Stimulated activated CD4-positive, alpha-beta T cell treated with anti-CD3 and anti-CD28 coated beads, Interleukin-12 subunit alpha, Interleukin-12 subunit beta, amount 100 ng/mL, for 24 hours (primary cell): ENCODE measurements at places on chromosomes 16 and 17.

- no peak for DNase-seq
These were observed 22.8 kb upstream of the PHKG2 start for GRCh38 chr16:30725418-30725792.

DNA sequence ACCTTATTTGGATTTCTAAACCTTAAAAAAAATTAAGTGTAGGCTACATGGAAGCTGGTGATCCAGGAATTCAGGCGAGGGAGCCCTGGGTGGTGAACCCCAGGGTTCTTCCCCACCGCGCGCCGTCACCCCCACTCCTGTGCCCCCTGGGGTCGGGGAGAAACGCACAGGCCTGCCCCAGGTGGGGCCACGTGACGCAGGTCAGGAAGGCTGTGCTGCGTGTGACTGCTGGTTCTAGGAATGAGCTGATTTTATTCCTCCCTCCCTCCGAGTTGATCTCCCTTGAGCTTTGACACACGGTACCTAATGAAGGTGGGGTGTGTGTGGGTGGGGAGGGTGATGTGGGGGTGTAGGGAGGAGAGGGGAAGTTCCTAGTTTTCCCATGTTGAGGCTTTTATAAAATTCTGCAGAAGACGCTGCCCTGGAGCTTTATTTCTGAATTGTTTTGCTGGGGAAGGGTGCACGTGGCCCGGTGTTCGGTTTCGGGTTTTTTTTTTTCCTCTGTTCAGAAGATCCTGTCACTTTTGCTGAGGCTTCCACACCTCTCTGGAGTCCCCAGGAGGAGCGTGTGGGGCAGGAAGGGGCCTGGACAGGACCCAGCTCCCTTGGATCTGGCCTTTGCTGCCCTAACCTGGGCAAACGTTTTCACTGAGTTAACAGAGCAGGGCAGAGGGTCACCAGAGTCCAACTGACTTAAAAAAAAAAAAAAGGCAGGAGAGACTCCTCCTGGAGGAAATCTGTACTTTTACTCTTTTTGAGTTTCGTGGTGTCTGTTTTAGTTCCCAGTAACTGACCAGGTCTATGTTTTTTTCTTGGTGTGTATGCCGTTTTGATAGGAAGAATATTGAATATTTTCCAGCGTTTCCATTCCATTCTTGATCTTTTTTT lies 55.8 kb upstream of the GSE1 start:
- no peak for DNase-seq

DNA sequence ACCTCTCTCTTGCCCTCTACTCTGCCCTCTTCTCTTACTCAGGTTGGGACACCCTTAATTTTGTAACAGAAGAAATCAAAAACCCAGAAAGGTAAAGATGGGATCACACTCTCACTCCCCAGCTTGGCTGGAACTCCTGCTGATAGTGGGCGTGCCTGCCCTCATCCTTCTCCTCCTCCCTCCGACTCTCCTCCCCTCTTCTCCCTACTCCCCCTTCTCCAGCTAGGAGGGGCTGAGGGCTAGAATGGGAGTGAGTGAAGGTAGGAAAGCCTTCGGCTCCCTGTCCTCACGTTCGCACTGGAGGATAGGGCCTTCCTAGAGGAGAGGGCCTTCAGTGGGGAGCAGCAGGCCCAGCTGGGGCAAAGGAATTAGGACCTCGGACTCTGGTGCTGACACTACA lies 20.3 kb downstream of the SLC7A6OS start:
- DNase-seq: no peak

GRCh38 chr17:32303781-32304288 lies 38.1 kb downstream of the C17orf75 start:
- no peak for DNase-seq

- no peak for DNase-seq
These were observed 4.6 kb downstream of the CNGB1 start for GRCh38 chr16:57966204-57966771.

DNA sequence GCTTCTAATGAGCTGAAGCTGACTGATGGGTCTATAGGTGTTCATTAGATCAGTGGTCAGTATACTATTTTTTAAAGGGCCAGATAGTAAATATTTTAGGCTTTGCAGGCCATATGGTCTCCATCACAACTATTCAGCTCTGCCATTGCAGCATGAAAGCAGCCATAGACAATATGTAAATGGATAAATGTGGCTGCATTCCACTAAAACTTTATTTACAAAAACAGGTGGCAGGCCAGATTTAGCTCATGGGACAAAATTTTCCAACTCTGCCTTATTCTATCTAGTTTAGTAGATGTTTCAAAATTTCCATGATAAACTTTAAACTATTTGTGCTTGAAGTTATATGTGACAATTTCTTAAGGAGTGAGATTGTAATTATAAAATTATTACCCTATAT lies 339.3 kb downstream of the ABCC12 start:
- DNase-seq: no peak

DNA sequence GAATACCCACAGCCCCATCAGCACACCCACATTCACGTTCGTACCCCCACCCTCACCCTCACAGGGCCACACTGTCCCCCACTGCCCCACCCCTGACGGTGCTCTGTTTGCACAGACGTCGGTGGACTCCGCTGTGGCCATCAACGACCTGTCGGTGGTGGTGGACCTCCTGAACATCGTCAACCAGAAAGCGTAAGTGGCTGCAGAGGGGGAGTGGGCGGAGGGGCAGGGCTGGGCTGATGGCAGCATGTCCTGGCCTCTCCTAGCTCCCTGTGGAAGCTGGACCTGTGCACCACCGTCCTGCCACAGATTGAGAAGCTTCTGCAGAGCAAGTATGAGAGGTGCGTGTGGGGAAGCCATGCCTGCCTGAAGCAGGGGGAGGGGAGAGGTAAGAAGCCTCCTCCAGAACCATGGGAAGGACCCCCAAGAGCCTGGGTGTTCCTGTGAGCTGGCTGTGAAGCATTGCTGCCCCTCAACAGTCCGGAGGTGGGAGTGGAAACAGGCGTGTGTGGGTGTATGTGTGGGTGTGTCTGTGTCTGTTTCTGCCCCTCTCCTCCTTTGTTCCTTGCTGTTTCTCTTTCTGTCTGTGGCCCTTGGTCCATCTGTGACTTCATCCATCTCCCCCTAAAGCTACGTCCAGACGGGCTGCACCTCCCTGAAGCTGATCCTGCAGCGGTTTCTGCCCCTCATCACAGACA lies 20.3 kb downstream of the KATNB1 start:
- DNase-seq: no peak

DNA sequence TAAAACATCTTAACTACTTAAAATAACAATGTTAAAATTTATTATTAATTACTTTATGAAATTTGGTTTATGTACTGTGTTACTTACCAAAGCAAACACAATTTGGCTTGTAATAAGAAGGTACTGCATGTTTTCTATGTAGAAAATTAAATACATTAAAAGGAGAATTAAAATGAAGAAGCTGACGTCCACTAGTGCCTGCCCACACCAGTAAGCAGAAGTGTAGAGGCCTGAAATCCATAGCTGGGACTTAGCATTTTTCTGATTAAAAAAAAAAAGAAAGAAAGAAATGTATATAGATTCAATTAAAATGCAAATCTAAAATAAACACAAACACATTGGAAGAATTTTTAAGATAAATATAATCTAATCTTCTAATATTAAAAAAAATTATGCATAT lies 35.8 kb upstream of the ABCA9 start:
- no peak for DNase-seq

GRCh38 chr17:35726953-35727460 lies 4.4 kb upstream of the RASL10B start:
- no peak for DNase-seq

- DNase-seq: no peak
These were observed 841 bp downstream of the ALOXE3 start for GRCh38 chr17:8117367-8117979.

DNA sequence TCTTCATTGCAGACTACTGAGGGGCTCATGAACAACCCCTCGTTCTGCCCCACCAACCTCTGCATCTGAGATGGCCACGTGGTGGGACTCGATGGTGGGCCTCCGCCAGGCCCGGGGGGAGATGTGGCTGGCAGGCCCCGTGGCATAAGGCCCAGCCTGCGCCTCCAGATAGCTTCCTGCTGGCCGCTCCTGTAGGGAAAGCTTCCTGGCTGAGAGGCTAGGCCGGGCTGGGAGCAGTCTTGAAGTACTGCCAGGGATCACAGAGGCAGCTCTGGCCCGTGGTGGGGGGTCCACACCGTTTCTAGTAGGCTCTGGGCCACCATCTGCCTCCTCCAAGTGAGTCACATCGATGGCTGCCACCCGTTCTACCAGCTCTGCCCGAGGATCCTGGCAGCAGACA lies 7.6 kb downstream of the CAMKK1 start:
- DNase-seq: no peak

- DNase-seq: no peak
These were observed 46.4 kb upstream of the SDK2 start for GRCh38 chr17:73690676-73691075.

- no peak for DNase-seq
These were observed 1.1 kb downstream of the ARL4D start for GRCh38 chr17:43399839-43400328.

- DNase-seq: no peak
These were observed at the start of gene CCDC102A for GRCh38 chr16:57536306-57537193. Gene CCDC102A (minus strand): TSS chr16:57536571. CDS start chr16:57529177, 7,394 bp downstream.

- DNase-seq: no peak
These were observed 211.6 kb upstream of the FOXF1 start for GRCh38 chr16:86298758-86299134.

DNA sequence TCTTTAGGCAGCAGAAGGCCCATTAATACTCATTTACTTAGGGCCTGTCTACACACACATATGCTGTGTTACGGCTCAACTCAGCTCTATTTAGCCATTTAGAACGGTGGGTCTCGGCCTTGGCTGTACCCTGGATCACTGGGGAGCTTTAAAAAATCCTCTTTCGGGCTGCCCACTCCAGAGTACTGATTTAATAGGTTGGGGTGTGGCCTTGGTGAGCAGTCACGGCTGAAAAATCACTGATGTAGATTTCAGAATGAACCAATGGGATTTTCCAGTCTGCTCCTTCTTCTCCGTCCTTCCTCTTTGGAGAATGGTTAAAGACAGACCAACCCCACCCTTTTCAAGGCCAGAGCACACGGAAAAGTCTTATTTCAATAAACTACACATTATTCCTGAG lies 223.5 kb downstream of the CCDC182 start:
- no peak for DNase-seq

DNA sequence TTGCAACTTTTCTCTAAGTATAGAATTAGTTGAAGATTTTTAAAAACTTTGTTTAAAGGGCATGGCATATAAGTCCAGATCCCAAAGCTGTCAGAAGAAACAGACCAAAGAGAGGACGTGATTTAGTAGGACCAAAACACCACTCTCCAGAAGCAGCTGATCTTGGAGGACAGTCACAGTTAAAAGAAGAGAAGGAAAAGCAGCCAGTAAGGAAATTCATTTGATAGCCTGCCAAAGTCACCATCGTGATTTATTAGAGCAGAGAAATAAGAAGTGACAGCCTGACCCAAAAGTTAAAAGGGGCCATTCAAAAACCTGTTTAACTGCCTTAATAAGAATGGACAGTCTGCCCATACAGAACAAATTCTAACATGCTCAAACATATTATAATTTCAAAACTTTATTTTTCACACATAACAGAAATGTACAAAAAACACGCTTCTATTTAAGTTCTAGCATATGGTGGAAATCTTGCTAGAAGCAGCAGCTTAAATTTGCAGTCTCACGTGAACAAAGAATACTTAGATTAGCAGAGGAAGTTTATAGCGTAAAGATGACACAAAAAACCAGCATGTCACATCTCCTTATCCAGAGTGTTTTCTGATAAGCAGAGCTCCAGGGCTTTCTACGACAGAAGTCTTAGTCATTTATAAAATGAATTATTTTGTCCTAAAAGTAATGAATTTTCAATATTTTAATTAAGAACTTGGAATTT lies 37.2 kb downstream of the TXNDC11 start:
- no peak for DNase-seq

DNA sequence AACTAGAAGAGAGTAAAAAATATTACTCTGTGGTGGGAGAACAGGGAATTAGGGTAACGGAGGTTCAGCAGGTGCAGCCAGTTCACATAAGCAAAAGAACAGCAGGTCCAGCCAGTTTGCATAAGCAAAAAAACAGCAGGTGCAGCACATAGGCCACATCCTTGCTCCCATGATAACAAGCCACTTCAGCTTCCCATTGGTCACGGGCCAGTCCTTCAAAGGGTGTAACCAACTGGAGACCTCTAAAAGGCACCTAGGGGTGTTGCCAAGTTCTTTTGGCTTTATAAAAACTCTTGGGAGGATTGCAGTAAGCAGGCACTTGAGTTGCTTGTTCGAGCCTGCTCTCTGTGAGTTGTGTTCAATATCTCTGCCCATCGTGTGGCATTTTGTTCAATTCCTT lies 488.1 kb downstream of the XYLT1 start:
- no peak for DNase-seq

- DNase-seq: no peak
These were observed 16.7 kb upstream of the TUBG2 start for GRCh38 chr17:42642336-42642735.
